ENCODE measurements at places on chromosomes 5 and 9.

DNA sequence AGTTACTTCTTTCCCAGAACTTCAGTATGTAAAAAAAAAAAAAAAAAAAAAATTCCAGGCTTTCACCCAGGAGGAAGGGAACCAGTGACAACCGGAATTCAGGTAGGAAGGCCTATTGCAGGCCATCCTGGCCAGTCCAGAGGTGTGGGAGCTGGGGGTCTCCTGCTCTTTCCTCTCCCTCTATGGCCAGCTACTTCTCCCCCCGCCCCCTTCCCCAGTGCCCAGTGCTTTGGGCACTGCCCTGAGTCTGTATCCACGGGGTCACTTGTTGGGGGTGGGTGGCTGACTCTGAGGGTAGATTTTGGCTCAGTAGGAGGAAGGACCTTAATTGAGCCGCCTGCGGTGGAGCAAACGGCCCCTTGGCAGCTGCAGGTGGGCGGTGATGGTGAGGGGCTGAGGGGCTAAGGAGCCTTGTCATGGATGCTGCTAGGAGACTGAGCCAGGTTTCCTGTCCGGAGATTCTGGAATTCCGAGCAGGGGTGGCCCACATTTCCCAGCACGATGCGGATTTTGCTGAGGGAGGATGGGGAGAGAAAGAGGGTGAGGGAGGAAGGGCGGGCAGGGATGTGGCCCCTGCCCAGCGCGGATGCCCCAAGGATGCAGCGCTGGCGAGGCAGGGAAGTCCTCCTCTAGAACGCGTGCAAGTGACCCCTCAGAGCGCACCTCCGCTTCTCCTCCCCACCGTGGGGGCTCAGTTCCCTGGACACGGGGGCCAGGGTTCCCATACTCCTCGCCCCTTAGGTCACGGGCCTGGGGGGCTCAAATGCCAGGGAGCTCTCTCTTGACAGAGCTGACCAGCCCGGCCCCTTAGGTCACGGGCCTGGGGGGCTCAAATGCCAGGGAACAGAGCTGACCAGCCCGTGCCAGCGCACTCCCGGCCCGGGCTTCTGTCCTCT, 1.2 kb upstream of the PHF2 start:
- DNase-seq = no peak

DNA sequence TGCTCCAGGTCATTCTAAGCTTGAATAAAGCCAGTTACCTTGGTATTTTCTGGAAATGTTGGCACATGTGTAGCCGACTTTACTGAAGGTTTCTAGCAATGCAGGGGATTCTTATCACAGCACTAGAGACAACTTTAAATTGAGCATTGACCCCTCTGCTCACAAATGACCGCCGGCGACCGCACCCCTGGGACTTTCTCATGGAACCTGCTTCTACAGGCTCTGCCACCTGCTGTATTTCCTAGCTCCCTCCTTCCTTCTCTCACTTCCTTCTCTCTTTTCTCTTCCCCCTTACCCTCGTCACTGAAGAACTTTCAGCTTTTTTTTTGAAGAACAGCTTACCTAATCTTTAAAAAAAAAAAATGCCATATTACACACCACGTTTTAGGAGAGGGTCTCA, 30.9 kb upstream of the DAB2 start:
- DNase-seq = no peak

GRCh38 chr5:142979636-142980035, 209.5 kb downstream of the ARHGAP26 start:
- DNase-seq = no peak

- DNase-seq = no peak
Observed at GRCh38 chr5:134772461-134773125, 14.0 kb downstream of the DDX46 start.

- no peak for DNase-seq
Observed at GRCh38 chr5:179805070-179805528, 1.6 kb downstream of the MGAT4B start.

DNA sequence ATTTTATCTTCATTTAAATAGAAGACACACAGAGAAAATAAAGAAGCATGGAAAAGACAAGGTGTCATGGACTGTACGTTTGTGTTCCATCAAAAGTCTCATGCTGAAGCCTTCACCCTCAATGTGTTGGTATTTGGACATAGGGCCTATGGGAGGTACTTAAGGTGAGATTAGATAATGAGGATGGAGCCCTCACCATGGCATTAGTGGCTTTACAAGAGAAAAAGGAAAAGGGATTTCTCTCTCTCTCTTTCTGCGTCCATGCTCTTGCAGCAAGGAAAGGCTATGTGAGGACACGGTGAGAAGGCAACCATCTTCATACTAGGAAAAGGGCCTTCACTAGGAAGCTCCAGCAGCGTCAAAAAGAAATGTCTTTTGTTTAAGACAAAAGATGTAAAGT, 797.0 kb upstream of the CDH10 start:
- DNase-seq = no peak

GRCh38 chr5:5198815-5199214, 58.7 kb downstream of the ADAMTS16 start:
- no peak for DNase-seq

DNA sequence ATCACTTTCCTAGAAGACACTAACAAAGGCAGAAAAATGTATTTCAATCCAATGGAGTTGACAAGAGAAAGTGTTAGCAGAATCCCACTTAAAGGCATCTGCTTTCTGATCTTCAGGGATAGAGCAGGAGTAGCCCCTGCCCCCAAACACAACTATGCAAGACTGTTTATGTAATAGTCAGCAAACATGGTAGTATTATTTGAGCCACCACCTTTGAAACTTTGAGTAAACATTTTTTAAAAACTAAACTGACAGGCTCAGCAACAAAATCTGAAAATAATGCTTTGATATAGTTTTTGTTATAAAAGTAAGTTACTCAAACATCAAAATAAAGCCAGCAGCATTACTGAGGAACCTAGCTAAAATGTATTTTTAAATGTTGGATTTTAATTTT, 4.8 kb downstream of the ELL2 start:
- DNase-seq = no peak

GRCh38 chr9:13568841-13569601, 289.5 kb upstream of the MPDZ start:
- DNase-seq = no peak

- no peak for DNase-seq
Observed at GRCh38 chr5:40030661-40031060, 605.9 kb upstream of the DAB2 start.

DNA sequence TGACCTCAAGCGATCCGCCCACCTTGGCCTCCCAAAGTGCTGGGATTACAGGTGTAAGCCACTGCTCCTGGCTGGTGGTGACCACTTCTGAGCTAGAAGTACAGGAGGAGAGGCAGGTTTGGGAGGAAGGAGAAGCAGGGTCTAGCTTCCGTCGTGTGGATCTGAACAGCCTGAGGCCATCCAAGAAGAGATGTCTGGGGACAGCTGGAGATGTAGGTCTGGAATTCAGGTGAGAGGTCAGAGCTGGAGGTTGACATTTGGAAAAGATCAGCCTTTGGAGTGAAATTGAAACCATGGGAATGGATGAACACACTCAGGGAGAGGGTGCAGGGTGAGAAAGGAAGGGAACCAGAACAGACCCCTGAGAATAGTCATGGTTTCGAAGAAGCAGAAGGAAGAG, 33.2 kb upstream of the GGTA1 start:
- DNase-seq = no peak

GRCh38 chr9:28163619-28164018, 590.3 kb upstream of the C9orf72 start:
- no peak for DNase-seq

GRCh38 chr9:126125177-126125576, 201.5 kb upstream of the MVB12B start:
- DNase-seq = no peak

DNA sequence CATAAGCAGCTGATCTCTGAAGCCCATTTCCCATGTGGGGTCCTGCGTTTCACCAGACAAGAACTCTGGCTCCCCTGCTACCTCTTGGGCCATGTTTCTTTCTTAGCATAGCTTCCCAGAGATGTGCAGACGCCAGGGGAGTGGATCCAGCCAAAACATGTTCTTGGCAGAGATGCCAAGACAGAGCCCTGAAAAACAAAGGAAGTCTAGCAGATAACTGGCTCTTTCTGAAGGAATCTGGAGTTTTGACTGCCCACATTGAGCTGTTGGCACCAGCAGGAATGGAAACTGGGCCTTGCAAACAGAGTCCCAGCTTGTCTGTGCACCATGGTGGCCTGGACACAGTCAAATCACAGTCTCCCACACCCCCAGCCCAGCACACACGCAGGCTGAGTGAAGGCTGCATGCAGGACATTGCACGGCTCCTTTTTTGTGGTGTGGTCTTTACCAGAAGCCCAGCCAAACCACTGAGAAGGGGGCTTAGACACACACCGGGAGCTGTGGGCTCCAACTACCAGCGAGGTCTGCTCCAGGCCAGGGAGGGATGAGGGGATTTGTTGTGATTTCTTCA, 114.7 kb downstream of the SNX18 start:
- DNase-seq = no peak

Data from GM06990 (cell line).